ENCODE measurements at places on chromosomes 3 and 15.

GRCh38 chr3:18546632-18547031 is 121.5 kb upstream of the SATB1 start:
- no peak for DNase-seq

- peak; percentile 85 for DNase-seq
Observed at GRCh38 chr15:31434588-31435260, 108.1 kb downstream of the KLF13 start.

DNA sequence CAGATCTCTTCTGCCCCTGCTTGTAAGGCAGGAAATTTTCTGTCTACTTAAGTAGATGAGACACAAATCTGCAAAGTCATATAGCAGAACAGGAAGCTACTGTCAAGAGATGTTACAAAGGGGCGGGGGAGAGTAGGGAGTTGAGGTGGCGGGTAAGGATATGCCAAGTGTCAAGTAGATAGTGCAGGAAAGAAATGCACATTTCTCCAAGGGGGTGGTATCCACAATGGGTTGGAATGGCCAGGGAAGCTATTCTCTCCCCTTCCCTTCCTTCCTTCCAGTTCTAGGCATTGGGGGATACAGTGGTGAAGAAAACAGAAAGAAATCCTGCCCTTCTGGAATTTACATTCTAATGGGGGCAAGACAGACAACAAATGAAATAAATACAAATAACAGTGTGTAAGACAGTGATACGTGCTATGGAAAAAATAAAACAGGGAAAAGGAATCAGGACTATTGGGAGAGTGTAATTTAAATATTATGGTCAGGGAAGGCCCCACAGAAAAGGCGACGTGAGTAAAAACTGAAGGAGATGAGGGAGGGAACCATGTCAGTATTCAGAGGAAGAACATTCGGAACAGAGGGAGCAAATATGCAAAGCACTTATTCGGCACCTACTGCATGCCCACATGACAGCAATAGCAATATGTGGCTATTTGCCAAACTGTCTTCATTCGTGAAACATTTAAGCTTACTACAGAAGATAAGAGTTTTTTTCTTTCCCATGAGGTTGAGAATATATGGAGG is 42.8 kb upstream of the RNU6-1 start:
- DNase-seq = no peak

- DNase-seq = no peak
Observed at GRCh38 chr15:58779554-58779953, 8.5 kb downstream of the MINDY2 start.

DNA sequence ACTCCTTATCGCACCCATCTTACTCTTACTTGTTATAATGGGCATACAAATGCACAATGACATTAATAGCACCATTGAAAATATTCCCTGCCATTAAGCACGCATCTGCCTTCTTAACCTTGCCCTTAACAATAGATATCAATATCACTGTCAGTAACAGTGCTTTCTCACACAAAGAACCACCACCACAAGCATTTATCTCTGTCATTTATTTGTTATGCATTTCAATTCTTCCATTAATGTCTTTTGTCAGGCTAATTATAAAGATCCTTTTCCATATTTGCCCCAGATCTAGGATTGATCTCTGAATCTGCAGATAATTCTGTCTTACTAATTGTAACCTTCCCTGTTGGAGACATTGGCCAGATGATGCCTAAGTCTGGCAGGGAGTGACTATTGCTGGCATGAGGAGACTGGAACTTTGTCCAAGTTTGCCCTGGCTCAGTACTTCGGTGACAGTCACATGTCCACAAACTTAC is 419.6 kb upstream of the TGFBR2 start:
- DNase-seq = no peak

GRCh38 chr3:2158828-2159227 is 60.2 kb downstream of the CNTN4 start:
- no peak for DNase-seq

- DNase-seq = no peak
Observed at GRCh38 chr3:120180731-120181412, 86.6 kb upstream of the GSK3B start.

DNA sequence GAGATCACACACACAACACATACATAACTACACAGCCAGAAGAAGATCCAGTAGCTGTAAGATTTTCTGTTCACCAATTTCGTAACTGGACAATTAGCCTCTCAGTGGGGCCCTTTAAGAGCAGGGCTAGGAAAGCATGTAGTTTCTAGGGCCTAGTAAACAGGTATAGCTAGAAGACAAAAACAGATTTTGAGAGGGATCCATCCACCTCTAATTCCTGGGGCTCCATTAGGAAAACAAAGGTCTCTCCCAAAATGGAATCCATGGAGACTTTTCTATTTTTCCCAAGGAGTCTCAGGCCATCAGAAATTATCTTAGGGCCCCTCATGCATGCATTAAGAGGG is 10.5 kb downstream of the KIF15 start:
- no peak for DNase-seq

- DNase-seq = no peak
Observed at GRCh38 chr15:70250208-70251201, 152.8 kb upstream of the TLE3 start.

DNA sequence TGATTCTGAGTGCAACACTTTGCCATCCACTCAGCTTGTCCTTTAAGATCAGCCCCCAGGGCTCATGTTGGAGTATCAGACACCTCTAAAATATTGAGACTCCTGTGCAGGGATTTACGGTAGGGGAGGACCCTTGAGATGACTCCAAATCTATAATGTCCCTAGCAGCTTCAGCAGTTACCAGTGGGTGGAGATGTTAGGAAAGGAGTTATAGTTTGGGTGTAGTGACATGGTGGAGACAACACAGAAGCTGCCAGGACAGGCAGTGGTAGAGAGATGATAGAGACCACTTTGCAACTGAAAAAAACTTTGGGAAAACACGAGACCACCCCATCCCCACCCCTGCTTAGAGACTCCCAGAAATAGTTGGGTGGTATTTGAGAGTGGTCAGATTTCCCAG is 43.3 kb upstream of the GSK3B start:
- no peak for DNase-seq

DNA sequence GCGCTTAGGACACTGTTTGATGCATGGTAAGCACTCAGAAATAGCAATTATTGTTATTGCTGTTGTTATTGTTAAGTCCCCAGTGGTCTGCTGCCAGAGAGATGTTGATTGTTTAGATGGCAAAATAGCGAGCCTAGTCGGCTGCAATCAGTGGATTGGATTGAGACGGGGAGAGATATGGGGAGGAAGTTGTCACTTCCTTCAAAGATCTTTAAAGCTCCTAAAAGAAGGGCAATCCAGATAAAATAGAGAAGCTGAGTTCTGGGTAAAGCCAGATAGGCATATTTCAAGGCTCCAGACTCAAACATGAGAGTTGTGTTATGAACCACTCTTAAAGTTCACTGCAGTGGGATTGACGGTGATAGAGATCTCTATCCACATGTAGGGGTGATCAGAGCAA is 64.5 kb downstream of the RYR3 start:
- no peak for DNase-seq

DNA sequence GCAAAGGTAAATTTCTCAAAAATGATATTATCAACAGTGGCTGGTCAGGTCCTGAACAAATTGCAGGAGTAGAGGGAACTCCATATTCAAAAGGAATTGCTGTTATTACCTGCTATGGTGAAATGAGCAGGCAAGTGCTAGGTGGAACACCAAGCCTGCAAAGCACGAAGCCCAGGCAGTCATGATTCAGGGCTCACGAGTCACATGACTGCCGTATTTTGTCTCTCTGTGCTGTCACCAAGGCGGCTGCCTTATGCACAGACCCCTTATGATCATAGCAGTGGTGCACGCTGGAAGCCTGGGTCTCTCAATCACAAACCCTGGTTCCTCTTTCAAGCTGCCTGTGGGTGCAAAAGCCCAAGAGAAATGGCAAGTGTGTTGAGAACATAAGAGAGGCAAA is 24.4 kb downstream of the SLC12A1 start:
- no peak for DNase-seq

- no peak for DNase-seq
Observed at GRCh38 chr3:103218146-103218545, 783.3 kb downstream of the ZPLD1 start.

- DNase-seq = no peak
Observed at GRCh38 chr3:43034200-43034599, 55.1 kb downstream of the GASK1A start.

- DNase-seq = no peak
Observed at GRCh38 chr3:111200027-111200426, 128.4 kb downstream of the NECTIN3 start.

GRCh38 chr15:53454843-53455721 is 304.4 kb downstream of the WDR72 start:
- DNase-seq = no peak

- no peak for DNase-seq
Observed at GRCh38 chr3:143207338-143207961, 87.9 kb downstream of the CHST2 start.

DNA sequence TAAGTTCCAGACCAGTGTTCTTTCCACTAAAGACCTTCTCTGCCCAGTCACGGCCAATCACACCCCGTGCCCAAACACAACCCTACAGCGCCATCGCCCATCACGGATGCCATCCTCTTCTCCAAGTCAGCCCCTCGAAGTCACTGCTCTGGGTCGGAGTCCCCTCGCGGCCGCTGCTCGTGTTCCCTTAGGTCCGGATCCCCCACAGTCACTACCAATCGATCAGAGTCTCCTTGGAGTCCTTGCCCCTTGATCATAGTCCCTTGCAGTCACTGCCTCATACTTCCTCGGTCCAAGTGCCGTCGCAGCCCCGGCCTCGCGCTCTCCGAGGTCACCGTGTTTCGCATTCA is 461 bp downstream of the PCYT1A start:
- peak; percentile 36 for DNase-seq

DNA sequence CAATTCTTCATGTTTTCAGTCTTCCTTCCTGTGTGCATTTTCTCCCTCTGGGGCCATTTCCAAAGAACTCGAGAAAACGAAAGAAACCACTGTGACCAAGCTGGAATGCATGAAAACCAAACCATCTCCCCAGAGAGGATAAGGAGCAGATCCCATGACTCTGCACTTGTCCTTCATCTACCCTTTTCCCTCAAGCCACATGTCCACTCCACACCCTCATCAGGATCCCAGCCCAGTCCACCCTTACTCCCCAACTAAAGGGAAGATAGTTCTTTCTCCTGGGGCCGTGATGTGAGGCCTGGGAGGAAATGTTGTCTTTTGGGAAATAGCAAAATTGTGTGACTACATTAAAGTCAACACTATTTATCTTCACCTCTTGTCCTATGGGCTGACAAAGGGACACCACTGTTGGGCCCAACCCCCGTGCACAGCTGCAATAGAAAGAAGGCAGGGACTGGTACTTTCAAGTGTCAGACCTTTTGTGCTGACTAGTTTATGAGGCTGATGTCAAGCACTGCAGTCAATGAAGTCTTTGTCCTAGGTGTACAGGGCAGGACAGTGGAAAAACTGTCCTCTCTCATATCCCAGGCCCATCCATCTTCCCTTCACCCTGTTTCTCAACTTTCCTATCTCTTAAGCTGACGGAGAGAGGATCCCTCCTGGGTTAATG is 487.1 kb upstream of the NR2F2 start:
- no peak for DNase-seq

DNA sequence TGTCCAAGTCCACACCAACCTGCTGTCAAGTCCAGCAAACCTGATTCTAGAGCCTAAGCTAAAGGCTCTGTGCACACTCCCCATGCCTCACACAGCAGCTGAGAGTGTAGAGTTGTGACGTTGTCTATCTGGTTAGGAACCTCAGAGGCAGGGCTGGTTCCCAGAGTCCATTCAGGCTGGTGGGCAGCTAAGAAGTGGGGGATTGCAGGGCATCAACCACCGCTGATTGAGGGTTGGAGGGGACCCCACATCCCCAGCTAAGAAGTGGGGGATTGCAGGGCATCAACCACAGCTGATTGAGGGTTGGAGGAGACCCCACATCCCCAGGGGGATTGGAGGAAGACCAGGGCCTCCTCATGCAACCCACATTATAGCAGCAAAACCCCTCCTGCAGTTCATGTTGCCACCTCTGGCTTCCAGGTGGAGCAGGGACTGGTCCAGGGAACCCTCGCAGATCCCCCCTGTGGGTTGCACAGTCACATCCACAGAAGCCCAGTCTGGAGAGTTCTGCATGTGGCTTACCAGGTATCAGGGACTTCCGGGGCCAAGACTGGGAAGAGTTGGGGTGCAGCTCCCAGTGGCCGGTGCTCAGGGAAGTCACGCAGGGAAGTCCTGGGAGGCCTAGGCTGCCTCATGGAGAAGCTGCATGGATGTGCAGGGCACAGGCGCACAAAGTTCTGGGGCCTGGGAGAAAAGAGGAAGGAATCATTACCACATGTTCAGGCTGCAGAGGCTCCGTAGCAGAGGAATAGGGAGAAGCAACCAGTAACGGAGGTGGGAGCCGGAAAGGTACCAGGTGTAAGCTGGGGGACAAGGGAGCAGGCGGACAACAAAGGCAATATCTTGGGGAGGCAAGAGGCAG is 71.4 kb upstream of the PCSK6 start:
- DNase-seq = no peak

- DNase-seq = no peak
Observed at GRCh38 chr3:23129117-23129516, 74.0 kb upstream of the UBE2E2 start.

GRCh38 chr3:119697394-119697793 is 5.4 kb upstream of the CFAP91 start:
- DNase-seq = no peak

DNA sequence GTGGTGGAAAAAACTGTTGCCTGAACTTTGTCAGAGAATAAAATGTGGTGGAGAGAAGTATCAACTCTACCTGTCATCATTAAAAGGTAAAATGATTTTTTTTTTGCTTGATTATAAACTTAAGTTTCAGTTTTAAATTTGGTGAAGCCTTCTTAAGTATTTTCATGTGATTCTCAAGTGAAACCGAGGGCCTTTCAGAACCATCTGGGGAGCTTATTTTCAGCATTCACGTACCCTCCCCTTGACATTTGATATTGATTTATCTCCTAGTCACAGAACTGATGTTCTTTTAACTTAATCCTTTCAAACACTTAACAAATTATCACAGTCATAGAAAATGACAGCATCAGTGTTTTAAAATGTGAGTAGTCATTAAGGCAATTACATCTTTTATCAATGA is 38.5 kb downstream of the HPS3 start:
- no peak for DNase-seq

DNA sequence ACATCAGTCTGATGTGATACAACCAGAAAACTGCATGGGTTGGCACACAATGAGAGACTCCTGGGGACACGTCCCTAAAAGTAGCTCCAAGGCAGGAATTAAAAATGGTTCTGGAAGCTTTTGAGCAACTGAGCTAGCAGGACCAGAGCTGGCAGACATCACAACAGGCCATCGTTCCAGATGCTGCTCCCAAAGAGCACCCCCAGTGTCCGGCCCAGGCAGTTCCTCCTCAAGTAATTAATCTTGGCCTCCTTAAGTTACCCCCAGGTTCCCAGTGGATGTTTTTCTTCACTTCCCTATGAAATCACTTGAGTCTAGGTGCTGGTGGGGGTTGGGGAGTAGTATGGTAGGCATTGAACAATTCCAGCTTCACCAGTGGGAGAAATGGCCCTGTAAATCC is 711.6 kb downstream of the MECOM start:
- no peak for DNase-seq

GRCh38 chr3:133939463-133939835 is 43.8 kb upstream of the RAB6B start:
- no peak for DNase-seq
